ENCODE measurements at places on chromosomes 4 and X.

DNA sequence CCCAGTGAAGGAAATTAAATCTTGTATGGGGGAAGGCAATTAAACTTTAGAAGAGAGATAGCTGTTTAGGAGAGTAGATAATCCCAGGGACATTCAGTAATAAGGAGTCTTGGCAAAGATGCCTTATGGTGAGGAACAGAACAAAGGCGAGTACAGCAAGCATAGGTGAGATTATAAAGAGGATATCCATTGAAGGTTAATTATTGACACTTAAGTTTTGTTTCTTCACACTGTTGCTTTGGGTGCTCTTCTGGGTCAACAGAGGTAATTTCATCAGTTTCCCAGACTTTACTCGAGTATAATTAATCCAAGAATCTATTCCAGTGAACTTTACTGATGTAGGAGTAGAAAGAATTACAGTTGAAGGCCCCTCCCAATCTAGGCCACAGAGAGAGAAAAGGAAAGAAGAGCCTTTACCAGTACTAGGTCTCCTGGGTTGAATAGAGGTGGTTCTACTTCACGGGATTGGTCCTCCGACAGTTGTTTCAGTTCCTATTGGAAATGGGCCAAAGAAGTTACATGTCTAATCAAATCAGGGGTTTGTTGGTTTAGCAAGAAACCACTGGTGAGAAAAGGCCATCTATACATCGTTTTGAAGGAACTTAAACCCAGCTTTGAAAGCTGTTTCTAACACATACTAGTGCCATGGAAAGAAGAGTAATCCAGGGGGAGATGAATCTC, 27.2 kb downstream of the EPGN start:
- DNase-seq, result no peak

- no peak for DNase-seq
Measured at GRCh38 chr4:5224340-5224739, 173.1 kb downstream of the STK32B start.

DNA sequence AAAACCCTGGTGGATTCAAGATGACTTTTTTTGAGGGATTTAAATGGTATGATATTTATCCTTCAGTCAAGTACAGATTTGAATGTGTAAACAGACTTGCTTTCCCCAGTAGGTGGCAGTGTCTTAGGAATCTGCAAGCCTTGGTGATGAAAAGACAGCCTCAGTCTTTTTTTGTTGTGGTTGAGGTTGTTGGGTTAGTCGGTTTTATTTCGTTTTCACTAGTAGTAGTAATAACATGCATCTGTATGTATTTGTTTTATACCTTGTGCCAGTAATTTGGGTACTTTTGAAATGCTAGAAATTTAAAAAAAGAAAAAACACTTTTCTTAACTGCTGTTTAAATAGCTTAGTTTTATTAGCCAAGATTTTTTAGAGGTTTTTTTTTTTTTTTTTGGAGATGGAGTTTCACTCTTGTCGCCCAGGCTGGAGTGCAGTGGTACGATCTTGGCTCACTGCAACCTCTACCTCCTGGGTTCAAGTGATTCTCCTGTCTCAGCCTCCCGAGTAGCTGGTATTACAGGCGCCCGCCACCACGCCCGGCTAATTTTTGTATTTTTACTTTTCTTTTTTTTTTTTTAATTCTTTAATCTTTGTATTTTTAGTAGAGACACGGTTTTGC, 39.2 kb downstream of the COPS4 start:
- peak; percentile 33 for DNase-seq

GRCh38 chr4:99855678-99856077, 38.5 kb downstream of the LAMTOR3 start:
- no peak for DNase-seq

DNA sequence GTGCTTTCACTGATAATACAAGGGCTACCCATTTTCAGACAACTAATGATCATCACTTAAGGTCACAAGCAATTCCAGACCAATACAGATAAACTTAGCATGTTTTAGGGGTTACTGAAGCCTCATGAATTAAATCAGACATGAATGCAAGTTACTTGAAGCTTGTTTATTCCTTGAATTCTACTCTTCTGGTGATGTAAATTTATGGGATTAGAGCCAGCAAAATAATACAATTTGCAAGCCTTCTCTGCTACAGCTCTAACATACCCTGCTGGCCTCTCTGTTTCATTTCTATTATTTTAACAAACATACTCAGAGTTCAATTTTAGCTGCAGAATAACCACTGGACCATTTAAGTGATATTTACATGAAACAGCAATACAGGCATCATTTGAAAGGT, 60.7 kb downstream of the PCDH19 start:
- DNase-seq, result no peak

- DNase-seq, result no peak
Measured at GRCh38 chr4:124433044-124433443, 279.5 kb downstream of the ANKRD50 start.

DNA sequence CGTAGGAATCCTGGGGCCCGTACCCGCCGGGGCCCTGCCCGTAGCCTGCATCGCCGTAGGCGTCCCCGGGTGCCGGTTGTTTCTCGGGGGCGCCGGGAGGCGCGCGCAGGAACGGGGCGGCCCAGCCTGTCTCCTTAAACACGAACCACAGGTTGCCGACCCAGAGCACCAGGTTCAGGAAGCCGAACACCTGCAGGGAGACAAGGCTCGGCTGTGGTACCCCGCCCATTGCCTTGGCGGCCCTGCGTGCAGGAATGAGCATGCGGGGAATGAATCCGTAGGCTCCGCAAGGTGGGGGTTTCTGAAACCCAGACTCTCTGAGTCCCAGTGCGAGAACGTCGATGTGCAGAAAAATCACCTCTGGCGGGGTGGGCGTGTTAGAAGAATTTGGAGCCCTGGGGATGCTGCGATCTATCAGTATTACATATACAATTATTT, 5.4 kb upstream of the PRICKLE3 start:
- no peak for DNase-seq

DNA sequence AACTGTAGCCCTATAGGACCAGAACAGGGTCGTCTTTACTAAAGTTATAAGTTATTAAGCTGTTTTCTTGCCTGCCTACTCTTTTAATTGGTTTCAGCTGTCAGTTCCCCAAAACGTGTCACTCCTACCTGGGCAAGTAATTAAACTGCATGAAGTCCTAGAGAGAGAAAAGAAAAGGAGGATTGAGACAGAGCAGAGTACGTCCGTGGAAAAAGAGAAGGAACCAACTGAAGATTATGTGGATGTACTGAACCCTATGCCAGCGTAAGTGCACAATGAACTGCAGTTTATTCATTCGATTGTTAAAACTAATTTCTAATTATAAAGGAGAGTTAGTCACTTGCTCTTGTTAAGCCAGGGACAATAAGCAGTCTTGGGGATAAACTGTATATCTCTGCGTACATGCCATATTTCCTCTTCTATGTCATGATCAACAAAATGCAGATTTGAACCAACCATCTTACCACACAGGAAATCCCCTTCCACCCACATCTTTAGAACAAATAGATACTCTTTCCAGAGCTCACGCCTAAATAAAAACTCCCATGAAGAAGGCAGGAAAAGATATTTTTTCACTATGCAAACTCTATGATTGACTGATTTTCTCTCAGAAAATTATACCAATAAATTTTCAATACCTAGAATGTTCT, 22.8 kb downstream of the STAP1 start:
- DNase-seq, result no peak

DNA sequence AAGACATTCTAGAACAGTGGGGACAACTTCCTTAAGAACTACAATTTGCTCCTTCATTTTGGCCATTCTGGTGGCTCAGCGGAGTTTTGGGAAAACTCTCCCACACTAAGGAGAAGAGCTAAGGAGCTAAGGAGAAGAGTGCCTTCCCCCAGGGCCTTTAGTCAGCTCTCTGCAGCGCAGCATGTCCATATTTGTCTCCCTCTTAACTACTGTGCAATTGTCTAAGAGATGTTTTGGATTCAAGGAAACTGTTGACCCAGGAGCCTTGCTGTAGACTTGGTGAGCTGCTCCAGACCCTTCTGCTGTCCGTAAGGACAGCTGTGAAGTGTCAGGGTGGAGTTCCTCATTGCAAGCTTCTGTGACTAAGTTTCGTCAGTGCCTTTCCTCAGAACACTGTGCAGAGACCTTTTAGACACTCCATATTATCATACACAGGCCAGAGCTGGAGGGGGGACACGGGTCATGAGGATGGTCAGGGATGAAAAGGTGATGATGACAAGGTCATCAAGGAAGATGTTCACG, 179.0 kb downstream of the NHS start:
- DNase-seq, result no peak

DNA sequence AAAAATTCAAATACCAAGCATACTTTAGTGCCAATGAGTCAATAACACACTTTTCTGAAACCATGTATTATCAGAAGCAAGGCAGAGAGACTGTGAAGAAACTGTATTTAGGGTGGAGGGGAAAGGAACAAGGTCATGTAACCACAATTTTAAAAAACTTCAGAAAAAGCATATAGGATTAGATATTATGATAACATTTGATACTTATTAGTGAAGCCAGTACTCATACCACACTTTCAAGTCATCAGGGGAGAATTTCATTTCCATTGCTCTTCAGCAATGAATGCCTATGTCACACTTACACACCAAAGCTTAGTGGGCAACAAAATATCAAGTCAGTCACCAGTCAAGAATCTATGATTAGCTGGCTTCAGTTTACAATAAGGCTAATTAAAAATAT, 602.2 kb downstream of the IL15 start:
- DNase-seq, result no peak

GRCh38 chrX:12891171-12891570, 15.2 kb upstream of the TLR8 start:
- no peak for DNase-seq

Data from HTR-8/SVneo (cell line).